ENCODE measurements at places on chromosomes 3 and 15.

DNA sequence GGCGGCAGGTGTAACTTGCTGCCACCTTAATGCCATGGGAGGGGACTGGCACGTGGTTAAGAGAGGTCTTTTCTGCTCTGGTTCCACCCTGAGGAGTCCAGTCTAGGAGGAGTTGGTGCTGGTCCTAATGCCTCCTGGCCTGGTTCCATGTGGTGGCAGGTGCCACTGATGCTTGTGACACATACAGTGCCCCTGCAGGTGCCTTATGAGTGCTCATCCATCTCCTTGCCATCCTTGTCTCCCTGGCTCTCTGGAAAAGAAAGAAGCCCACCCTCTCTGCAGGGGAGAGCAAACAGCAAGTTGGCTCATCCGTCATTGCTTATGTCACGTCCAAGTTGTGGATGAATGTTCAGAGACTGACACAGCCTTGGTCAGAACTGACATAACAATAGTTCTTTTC lies 175.8 kb upstream of the DPH6 start:
- no peak for DNase-seq

DNA sequence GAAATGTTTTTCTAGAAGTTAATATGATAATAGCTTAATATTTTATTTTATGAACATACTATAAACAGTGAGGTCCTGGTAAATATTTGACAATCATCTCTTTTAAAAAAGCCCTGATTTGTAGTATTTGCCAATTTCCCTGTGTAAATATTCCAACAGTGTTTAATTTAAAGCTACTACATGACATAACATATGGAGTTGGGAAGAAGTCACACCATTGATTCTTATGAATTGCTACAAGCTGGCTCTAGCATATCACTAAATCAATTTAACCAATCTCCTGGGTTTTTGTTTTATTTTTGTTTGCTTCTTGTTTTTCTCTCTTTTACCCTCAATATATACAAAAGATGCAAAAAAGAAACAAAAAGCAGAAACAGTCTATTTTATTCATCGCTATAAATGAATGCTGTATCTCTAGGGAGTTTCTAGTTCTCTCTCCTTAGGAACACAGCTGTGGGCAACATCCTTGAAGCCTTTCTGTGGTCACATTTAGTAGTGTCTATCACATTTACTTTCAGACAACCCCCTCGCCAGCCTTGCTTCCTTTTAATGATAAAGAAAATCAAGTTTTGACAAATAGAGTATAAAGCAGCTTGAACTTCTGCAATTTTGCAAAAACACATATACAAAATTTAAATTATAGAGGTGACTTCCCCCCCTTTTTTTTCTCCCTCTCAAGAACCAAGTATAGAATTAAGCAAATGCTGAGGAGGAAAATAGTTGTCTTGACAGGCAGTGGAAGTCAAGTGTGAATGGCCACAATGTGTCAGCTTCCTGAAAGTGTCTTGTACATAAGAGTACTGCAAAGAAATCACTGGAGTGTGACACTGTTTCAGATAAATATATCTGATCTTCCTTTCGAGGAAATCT lies 21.4 kb downstream of the CCR1 start:
- peak; percentile 65 for DNase-seq

- DNase-seq, result no peak
These were observed 75.9 kb upstream of the UBE2E2 start for GRCh38 chr3:23127196-23127595.

DNA sequence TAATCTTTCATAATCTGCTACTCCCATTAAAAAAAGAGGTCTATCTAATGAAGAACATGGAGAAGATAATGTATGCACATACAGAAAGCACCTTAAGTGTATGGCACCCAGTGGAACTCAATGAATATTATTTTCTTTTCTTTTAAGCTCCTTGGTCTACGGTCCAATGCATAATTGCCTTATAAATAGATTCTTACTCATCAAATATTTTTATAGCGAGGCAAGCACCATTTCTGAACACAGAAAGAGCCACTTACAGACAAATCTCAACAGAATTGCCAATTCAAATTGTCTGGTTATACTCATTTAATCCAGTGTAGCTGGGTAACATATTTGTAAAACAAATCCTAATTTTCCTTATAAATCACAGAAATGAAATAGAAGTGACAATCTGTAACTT lies 6.3 kb downstream of the PDZRN3 start:
- DNase-seq, result no peak

GRCh38 chr3:480070-480469 lies 283.5 kb downstream of the CHL1 start:
- DNase-seq, result no peak

DNA sequence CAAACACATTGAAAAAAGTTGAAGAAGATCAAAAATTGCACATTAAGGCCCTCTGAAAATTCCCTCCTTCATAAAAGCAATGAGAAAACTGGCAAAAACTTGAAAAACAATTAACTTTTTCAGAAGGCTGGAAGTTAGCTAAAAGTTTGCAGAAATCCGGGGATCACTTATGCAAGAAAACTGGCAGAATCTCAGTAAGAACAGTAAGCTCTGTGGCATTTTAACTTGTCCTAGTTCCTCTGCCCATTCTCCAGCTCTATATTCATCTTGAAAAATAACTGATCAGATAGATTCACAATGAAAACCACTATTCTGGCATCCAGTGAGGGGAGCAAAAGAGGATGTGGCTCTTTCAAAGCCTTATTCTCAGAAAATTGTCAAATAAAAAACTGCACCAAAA lies 566.8 kb downstream of the NTRK3 start:
- DNase-seq, result no peak

- DNase-seq, result no peak
These were observed 329.3 kb upstream of the THBS1 start for GRCh38 chr15:39251413-39252133.

GRCh38 chr3:122271246-122271898 lies 53.7 kb upstream of the CSTA start:
- DNase-seq, result no peak

- no peak for DNase-seq
These were observed 388.3 kb upstream of the IL12A start for GRCh38 chr3:159600291-159600690.

DNA sequence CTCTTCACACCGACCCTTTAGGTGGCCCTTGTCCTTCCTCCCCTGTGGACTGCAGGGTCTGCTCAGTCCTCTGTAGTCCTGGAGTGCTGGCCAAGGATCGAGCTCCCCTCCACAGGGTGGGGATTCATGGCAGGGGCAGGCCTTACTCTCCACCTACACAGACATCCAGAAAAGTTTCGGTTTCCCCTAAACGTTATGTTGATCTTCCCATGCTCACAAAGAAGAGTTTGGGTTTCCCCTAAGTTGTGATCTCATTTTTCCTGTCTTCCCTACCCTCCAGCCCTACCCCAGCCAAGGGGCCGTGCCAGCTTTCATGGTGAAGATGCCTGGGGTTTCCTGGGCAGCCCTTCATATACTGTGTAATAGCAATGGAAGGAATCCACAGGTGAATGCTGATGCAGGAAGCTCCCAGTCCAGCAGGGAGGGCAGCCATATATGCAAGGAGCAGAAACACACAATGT lies 10.3 kb downstream of the STOML1 start:
- DNase-seq, result no peak

GRCh38 chr15:72486144-72486543 lies 12.0 kb downstream of the ARIH1 start:
- DNase-seq, result no peak
